Activated naive CD4-positive, alpha-beta T cell treated with anti-CD3 and anti-CD28 coated beads, Interleukin-2, amount 50 U/mL, for 72 hours (primary cell): ENCODE measurements at places on chromosomes 12 and 14. TPM values are rescaled to one million over a fixed set of nuclear protein-coding genes. Genes with fewer than 3 reads are reported as not detected.

- DNase-seq, result no peak
Observed at GRCh38 chr12:94286583-94287244, 138.3 kb downstream of the PLXNC1 start.

- no peak for DNase-seq
Observed at GRCh38 chr14:96221109-96221650, 16.5 kb downstream of the BDKRB2 start.

- no peak for DNase-seq
Observed at GRCh38 chr14:92421751-92422150, 91.8 kb upstream of the RIN3 start.

DNA sequence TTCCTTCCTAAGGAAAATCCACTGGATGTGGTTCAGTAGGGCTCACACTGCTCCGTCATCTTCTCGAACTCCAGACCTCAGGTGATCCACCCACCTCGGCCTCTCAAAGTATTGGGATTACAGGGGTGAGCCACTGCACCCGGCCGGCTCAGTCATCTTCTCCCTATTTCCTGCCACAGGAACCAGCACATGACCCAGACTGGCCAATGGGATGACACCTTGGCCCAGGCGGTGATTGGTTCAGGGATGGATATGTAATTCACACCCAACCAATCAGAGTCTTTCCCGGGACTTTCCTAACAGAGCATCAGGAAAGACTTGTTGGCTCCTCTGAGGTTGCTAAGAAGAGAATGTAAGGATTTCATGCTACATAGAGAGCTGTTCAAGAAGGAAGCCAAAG, 19.2 kb upstream of the C12orf76 start:
- DNase-seq, result no peak

DNA sequence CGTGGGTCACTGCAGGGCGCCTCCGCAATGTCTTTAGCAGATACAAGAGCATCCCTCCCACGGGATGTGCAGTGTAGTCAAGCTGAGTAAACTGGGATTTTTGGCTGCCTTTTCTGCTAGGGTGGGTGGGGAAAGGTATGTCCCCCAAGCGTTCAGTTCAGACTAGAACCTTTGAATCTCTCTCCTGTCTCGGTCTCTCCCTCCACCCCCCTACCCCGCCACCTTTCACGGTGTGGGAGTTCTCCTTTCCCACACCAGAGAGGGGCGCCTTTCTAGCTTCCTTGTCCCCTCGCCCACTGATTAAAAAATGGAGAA, 525 bp upstream of the FAR2 start:
- no peak for DNase-seq

DNA sequence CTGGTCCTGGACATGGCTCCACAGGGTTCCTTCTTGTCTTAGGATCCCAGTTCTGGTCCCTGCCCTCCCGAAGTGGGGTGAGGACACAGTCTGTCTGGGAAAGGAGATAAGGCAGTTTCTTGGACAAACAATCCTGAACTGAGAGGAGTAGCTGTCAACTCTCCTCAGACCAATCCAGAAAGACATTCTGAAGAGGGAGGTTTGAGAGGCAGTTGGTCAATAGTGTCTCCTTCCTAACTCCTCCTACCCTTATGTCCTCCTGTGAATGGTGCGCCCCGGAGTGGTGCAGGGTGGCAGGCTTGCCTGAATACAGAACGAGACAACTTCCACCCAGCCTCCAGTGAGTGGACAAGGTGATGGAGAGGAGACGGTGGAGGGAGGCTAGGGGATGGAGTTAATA, 15.4 kb upstream of the ASIC1 start:
- DNase-seq, result no peak

- DNase-seq, result no peak
Observed at GRCh38 chr12:129378496-129378895, 525.2 kb downstream of the GLT1D1 start.

- no peak for DNase-seq
Observed at GRCh38 chr12:52350786-52351185, 16.5 kb downstream of the KRT85 start.

DNA sequence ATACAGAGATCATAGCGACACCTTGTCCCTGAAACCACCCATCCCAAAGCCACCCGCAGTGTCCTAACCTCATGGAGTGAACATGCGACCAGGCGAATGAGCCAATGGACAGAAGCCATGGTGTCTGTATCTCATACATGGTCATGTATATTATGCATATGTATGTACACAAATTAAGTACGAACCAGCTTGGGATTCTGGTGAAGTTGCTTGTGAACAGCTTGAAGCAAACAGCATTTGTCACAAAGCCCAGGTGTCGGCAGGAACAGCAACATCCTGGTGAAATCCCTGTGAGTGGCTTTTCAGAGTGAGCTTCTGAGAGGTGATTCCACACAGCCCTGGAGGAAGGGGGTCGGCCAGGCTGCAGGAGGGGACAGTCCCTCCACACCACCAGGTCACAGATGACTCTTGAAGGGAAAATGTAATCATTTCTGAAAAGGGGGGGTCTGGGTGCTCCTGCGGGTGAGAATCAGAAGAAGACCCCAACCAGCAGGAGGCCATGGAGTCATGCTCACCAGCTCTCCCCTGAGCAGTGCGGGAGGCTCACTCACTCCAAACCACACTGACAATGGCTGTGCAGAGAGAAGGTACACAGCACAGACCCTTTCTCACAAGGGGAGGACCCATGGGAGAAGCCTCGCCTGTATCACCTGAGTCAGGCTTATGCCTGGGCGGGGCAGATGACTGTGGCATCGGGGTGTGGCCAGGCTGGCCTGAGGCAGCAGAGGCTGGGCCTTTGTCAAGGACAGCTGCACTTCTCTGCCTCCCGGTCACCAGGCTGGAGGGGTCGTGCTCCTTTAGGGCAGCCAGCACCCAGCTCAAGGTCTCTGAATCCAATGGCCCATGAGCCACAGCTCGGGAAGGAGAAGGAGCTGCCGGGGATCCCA, 14.3 kb downstream of the CHGA start:
- DNase-seq, result peak; percentile 61

- DNase-seq, result no peak
Observed at GRCh38 chr14:89485264-89485663, 68.2 kb upstream of the FOXN3 start.

DNA sequence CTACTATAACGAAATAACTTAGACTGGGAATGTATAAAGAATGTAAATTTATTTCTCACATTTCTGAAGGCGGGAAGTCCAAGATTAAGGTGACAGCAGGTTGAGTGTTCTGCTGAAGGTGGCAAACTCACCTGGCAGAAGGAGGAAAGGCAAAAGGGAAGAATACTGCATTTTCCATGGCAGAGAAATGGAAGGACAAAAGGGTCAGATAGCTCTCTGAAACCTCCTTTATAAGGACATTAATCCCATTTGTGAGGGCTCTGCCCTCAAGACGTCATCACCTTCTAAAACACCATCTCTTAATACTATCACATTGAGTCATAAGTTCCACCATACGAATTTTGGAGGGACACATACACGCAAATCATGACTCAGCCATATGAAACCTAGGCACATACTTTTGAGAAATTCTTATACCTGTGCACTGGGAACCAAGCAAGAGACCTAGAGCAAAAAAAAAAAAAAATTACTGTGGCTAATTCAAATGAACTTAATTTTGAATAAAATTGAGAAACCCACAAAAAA, 1669.3 kb upstream of the FLRT2 start:
- no peak for DNase-seq

- DNase-seq, result no peak
Observed at GRCh38 chr12:45244561-45245343, 28.9 kb downstream of the ANO6 start.

Gene ACOT6
- total RNA-seq, result not detected

Gene C12orf54
- not detected for total RNA-seq

Gene TMEM30B
- 2.1 TPM for total RNA-seq

Gene ARG2
- 22.4 TPM for total RNA-seq

Gene LRTM2
- total RNA-seq, result not detected

Gene ITGA7
- total RNA-seq, result 11.9 TPM

Gene NOS1
- 0.07 TPM for total RNA-seq
